Right atrium auricular region (tissue), 2 donors: ENCODE measurements at places on chromosomes 13 and 19. TPM values are rescaled to one million over a fixed set of nuclear protein-coding genes. Genes with fewer than 3 reads are reported as not detected.

SHISA7 gene
- total RNA-seq, result not detected

- H3K27ac ChIP-seq, result no peak overlapping the region
- no peaks in the 10 kb centered on the region for H3K36me3 ChIP-seq
- no peaks in the 10 kb centered on the region for H3K4me1 ChIP-seq
- no peak overlapping the region for H3K4me3 ChIP-seq
These were observed 10.5 kb upstream of the KLK4 start for GRCh38 chr19:50921426-50922316.

DNA sequence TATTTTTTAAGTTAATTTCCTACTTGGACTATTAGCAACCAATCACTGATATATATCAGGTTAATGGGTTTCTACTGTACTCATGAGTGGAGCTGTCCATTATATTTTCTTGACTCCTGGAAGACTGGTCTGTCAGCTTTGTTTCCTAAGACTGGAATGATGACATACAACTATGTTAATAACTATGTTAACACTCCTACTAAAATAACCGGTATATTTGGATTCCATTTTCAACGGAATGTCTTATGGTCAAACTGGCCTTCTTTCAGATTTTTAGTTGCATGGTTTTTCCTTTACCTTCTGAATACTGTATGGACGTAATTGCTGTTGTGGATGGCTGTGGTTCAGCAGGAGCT is 45.8 kb upstream of the GPI start:
- DNase-seq, result no peak
- H3K27me3 ChIP-seq, result no peaks in the 10 kb centered on the region
- no peak overlapping the region for H3K4me3 ChIP-seq
- H3K4me1 ChIP-seq, result no peaks in the 10 kb centered on the region
- peaks cover 9% of the 10 kb centered on the region for H3K36me3 ChIP-seq

DNA sequence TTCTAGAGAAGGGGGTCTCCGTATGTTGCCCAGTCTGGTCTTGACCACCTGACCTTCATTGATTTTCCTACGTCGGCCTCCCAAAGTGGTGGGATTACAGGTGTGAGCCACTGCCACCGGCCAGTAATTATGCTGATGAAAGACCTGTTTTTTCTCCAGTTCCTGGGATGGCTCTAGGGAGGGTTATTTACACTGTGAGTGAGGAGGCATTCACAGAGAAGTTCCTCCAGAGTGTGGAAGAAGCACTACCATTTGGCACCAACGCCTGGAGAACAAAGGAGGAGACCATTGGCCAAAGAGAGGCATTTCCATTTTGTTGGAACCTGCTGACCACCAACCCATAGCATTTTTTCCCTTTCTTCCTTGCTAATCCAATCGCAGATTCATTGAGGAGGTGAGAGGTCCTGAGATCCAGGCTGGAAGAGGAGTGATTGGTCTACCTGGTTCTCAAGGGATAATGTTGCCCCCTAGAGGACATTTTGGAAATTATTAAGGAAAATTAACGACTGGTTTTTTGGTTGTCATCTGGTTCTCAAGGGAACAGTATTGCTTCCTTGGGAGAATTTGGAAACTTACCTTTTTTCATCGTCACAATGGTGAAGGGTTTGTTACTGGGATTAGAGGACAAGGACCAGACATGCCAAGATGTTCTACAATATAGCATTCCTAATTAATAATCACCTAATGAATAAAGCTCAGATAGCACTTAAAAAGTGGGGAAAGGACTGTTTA is 5.5 kb upstream of the SAE1 start:
- H3K4me1 ChIP-seq, result no peaks in the 10 kb centered on the region
- DNase-seq, result no peak
- H3K27ac ChIP-seq, result no peak overlapping the region
- H3K4me3 ChIP-seq, result no peak overlapping the region

- peaks cover 9% of the 10 kb centered on the region for H3K4me1 ChIP-seq
- H3K4me3 ChIP-seq, result no peak overlapping the region
- H3K36me3 ChIP-seq, result no peaks in the 10 kb centered on the region
- no peak overlapping the region for H3K27ac ChIP-seq
These were observed 14.2 kb downstream of the ANKRD24 start for GRCh38 chr19:4196587-4197148.

DNA sequence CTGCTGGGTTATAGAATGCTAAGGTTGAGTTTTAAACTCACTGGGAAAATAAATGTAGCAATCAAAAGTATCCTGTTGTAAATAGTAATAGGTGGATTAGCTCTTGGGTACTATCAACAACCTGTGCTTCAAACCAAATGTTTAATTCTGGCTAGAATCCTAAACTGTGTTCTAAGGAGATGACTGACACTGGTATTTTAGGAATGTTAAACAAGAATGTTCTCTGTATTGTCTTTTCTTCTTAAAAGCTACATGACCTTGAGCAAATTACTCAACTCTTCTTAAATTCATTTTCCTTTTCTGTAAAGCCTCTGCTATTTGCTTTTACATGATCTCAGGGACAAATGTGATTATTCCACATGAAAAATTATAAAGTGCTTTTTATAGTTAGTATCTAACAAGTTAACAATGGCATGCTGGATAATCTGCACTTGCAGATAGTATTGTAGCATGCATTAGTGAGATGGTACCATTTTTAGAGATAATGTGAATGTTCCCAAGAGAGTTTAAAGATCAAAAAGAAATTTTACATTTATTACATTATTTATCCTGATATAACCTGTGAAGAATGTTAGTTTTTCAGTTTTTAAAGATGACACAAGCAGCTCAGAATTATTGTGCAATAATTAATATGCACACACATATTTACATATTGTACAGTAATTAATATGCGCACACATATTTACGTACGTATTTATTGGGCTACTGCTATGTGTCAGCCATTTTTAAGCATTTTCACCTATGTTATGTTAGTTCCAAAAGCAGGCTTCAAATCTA is 13.6 kb upstream of the EPSTI1 start:
- no peak for DNase-seq
- no peak overlapping the region for H3K27ac ChIP-seq
- no peaks in the 10 kb centered on the region for H3K4me1 ChIP-seq
- H3K36me3 ChIP-seq, result no peaks in the 10 kb centered on the region
- H3K27me3 ChIP-seq, result no peaks in the 10 kb centered on the region

DNA sequence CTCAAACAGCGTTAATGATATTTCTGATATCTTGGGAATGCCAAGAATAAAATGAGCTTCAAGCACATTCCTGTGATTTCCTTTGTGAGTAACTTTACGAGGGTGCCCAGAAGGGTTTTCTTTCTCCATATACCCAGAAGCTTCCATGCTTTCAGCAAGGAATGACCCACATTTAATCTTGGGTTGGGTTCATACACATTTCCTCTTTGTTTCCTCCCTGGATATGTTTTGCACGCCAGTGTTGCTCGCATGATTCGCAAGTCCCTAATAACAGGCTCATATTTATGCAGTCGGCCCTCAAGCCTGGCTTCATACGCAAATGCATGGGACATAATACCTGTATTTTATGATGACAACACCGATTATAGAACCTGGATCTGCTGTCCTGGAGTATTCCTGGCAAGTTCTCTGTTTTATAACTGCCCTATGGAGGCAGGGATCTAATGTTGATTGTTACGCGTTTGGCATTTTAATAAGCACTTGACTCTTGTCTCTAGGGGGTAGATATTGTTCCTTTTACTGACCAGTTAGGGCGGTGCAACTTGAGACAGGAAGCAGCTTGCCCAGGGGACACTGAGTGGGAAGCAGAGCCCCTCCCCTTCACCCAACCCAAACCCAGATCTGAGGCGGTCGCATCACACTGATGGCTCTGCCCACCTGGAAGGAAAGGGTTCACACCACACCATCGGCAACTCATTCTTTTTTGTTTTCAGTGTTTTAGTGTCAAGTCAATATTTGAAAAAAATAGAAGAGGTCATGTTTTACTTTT is 220.4 kb upstream of the SOX1 start:
- no peaks in the 10 kb centered on the region for H3K27me3 ChIP-seq

DNA sequence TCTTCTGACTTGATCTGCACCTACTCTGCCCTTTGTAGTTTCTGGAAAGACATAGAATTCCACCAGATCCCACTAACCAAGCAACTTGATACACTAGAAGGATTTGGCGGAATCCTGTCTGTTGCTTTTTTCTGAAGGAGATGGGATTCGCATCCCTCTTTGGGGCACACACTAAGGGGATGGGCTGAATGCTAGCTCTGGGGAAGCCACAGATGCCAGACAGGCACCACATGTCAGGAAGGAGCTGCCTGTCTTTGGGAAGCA is 52.1 kb downstream of the SERP2 start:
- no peaks in the 10 kb centered on the region for H3K27me3 ChIP-seq
- no peak for DNase-seq
- H3K27ac ChIP-seq, result no peak overlapping the region
- H3K4me3 ChIP-seq, result no peak overlapping the region
- H3K36me3 ChIP-seq, result no peaks in the 10 kb centered on the region
